CD4-positive, alpha-beta T cell treated with Interleukin-2 at 100 ng/mL for 4 hours (primary cell): ENCODE measurements at places on chromosomes 5 and 9.

GRCh38 chr9:92528522-92528849 lies 7.3 kb downstream of the ECM2 start:
- no peak for DNase-seq

DNA sequence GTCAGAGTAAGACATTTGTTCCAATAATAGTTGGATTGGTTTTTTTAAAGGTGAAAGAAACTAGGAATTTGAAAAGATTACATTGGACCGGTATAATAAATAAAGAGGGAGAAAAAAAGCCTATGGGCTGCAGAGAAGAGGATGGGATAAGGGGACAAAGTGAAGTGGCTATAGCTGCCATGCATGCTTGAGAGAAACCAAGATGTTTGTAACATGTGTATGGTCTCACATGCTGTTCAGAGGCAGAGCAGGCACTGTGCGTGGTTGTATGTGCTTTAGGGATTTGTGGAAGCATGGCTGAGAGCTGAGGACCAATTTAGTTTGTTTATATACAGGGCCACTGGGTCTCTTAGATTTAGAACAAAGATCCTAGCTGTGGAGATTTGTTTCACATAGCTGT lies 32.7 kb downstream of the LNPEP start:
- no peak for DNase-seq

DNA sequence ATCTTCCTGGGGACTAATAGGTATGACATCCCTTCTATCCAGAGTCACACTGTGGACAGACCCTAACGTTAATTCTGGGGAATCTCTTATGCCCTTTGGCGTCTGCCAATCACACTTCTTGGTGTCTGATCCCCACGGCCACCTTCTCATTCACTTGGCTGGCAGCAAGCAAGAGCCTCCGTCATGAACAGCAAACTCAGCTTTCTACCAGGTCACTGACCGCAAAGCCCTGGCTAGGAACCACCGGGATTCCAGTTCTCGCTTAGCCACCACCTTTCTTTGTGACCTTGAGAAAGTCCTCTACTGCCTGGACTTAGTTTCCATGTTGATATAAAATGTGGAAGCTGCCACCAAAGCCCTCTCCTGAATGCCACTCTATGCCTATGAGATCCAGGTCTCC lies 67.7 kb upstream of the FCN1 start:
- DNase-seq, result no peak

GRCh38 chr5:73507062-73507461 lies 8.8 kb downstream of the BTF3 start:
- no peak for DNase-seq

GRCh38 chr5:135596788-135597187 lies 18.0 kb upstream of the CXCL14 start:
- no peak for DNase-seq

DNA sequence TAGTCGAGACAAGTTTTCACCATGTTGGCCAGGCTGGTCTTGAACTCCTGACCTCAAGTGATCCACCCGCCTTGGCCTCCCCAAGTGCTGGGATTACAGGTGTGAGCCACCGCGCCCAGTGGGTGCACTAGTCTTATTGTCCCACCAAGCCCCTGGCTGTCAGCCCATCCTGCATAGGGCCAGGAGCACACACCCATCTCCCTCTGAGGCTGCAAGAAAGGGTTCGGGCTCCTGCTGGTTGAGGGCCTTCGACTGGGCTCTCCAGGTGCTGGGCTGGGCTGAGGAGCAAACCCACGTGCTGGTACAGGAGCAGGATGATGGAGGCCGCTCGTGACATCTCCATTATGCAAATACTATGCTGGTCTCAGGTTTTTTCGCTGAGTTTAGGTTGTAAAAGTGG lies 25.1 kb upstream of the RNF130 start:
- no peak for DNase-seq

DNA sequence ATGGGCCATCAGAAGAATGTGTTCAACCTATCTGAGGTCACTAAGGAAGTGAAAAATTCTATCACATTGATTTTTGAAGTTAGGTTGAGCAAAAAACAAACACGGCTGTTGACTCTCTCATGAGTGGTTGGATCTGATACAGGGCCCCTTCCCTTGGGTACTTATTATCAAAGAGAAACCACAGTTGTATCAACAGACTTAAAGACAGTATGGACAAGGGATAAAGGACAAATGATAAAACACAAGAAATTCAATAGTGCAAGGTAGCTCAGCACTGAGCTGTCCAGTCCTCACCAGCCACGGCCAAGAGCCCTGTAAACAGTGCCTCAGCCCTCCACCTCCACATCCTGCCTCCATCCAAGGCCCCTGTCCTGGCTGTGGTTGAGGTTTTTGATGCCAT lies 86.9 kb downstream of the UBE2QL1 start:
- no peak for DNase-seq

GRCh38 chr5:139648205-139649081 lies at the start of gene CXXC5:
TSS of gene CXXC5 (plus strand) at chr5:139648349. CDS start at chr5:139680524, 32,175 bp downstream.
- DNase-seq, result peak; percentile 43

DNA sequence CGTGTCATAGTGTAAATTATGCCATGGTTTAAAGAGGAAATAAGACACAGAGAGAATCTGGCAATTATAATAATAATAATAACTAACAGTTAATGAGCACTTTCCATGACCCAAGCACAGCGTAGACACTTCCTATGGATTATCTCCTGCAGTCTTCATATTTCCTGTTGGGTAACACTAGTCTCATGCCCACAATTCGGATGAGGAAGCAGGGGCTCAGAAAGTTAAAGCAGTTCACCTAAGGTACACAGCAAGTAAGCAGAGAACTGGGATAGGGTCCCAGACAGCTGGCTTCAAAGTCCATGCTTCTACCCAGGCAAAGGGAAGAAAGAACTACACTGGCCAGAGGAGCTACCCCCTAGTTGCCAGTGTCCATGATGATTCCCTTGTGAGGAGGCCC lies 27.9 kb upstream of the TGFBI start:
- no peak for DNase-seq

DNA sequence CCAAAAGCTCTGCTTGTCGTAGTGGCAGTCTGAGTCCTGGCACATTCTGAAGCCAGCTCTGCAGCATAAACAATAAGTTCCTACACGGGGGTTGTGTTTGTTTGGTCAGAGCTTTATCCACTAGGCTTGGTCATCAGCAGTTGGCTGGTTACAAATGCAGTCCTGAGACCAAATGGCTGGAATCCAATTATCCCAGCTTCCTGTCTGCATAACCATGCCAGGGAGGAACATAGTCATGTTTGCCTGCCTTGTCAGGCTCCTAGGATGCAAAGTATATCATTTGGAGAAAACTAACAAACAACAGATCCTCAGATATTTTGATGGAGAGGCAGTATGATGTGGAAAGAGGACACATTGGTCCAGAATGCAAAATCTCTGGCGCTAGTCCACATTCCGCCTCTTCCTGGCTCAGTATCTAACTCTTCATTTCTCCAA lies 85.8 kb downstream of the FBXO38 start:
- no peak for DNase-seq

DNA sequence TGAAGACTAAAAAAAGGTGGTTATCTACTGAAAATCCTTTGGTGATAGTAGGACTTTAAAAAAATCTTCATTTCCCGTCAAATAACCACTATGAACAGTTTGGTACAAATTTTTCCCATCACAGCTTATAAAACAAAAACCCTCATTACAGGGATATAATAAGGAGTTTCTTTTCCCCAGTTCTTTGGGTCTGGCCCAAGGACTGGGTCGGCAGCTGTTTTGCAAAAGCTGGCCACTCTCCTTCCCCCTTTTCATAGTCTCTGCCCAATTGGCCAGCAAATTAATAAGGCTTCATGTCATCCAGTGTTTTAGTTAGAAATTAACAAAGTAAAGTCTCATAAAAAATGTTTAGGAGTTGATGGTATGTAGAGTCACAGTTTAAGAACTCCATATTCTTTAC lies 47.0 kb upstream of the PDE8B start:
- DNase-seq, result no peak

DNA sequence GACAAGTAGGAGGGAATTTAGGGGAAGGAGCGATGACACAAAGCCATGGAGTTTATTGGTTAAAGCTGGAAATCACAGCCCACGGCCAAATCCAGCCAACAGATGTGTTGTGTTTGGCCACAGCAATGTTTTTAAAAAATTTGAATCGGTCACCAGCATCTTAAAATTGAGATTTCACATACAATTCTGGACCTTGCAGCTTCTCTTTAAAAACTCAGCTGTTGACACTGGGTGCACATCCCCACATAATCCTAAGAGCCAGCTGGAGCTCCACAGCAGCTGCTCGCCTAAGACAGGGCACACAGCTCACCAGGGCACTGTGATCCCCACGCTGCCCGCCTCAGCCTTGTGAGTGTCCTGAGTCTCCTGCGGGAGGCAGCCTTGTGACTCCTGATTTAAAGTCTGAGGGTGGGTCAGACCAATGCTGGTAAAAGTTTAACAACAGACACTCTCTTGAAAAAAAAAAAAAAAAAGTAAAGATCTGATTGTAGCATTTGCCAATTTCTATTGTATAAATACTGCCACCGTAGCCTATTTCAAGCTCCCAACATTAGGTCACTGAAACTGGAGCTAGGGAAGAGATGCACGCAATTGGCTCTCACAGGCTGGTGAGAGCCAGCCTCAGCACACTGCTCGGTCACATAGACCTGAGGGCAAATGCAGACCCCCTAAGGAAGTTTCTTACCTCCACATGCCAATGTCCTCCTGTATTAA lies 124.8 kb downstream of the HSD17B3 start:
- no peak for DNase-seq

DNA sequence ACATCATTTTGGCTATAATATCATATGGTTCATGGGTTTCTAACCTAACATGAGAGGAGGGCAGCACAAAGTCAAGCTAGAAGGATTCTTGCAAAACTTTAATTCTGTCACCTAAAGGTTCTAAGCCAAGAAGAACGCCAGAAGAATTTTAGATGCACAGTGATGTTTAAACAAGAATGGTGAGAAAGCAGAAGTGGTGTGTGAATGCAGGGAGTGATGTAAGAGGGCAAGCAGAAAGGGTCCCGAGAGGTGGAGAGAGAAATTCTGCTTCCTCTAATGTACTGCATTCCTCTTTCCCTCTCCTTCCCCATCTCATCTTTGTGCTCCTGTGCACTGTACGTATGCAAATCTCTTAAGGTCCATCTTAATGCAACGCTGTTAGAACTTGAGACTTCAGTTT lies 2.1 kb upstream of the TRMO start:
- no peak for DNase-seq

- DNase-seq, result peak; percentile 35
Measured at GRCh38 chr9:22237497-22238363, 208.9 kb upstream of the DMRTA1 start.

- DNase-seq, result no peak
Measured at GRCh38 chr5:158084292-158084691, 225.3 kb upstream of the CLINT1 start.

DNA sequence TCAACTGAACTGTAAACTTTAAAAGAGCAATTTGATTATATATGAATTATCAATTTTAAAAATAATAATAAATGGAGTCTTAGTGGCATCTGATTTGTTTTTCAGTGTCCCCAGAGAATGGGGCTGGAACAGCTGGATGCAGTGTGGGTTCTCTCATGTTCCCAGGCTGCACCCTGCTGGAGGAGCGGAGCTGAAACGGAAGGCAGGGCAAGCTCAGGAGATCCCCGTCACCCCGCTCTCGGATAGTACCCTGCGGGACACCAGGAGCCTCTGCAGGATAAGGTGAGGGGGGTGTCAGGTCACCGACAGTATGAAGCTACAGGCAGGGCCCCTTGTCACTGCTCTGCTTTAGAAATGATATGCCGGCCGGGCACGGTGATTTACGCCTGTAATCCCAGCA lies 57.3 kb downstream of the S1PR3 start:
- DNase-seq, result no peak

GRCh38 chr5:173234129-173234790 lies 746 bp downstream of the NKX2-5 start:
- DNase-seq, result no peak

GRCh38 chr5:163564321-163564938 lies 59.0 kb downstream of the MAT2B start:
- DNase-seq, result peak; percentile 72

DNA sequence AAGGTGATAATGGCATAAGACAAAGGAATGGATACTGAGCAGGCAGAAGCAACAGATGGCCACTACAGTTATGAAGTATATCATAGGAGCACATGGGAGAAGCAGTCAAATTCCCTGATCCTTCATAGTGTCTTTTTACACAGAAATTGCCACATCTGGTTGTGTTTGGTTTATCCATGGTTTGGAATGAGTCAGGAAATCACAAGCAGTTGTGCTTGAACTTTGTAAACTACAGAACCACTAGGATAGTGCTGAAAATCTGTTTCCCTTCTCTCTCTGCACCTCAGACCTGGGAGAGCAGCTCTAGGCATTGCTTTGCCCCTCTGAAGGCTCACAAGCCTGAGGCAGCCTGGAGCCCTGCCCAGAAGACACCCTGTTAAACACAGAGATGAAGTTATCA lies 134.0 kb downstream of the DMRT2 start:
- DNase-seq, result no peak

DNA sequence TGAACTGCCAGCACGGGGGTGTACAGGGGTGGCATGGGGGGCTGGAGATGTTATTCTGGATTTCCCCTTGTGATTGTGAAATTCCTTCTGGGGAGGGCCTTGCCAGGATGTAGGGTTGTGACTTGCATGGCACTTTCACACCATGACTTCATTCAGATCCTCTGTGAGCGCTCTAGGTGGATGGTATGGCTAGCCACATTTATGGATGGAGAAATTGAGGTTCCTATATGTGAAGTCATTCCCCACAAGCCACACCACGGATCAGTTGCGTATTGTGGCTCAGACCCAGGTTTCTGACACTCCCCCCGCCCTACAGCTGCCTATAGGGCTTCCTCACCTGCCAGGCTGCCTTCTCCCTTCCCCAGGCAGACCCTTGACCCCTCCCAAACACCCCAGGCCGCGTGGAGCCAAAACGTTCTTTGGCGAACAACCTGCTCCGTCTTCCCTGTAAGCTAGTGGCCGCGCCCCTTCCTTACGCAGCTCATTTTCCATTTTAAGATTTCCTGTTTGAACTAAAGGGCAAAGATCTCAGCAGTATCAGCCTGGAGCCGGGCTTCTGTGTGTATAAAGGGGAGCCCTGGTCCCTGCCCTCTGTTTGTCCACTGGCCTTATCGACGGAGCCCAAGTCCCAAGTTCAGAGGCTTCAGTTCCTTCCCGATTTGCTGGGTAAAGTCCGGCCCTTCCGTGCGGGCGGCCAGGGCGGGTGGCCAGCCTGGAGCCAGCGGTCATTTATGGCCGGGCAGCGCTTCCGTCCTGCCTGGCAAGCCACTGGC lies 97.8 kb upstream of the KLF4 start:
- no peak for DNase-seq

- DNase-seq, result no peak
Measured at GRCh38 chr5:44002381-44002901, 386.8 kb downstream of the FGF10 start.

DNA sequence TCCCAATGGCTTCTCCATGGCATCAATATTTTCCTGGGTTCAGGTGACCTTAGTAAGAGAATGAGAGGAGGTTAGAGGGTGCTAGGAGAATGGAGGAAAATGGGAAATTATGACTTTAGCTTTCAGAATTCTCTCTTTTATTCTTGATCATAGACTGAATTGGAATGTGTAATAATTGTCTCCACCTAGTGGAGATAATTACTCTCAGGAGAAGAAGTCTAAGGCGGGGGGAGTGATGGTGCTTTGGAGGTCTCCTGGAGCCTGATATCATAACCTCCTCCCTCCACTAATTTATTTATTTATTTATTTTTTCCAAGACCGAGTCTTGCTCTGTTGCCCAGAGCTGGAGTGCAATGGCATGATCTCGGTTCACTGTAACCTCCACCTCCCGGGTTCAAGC lies 221.3 kb downstream of the GRIA1 start:
- no peak for DNase-seq
